ENCODE measurements at places on chromosomes 1 and 21.

- DNase-seq: no peak
Measured at GRCh38 chr1:202688401-202688800, 21.9 kb downstream of the SYT2 start.

GRCh38 chr1:59150577-59151386 lies 146.1 kb upstream of the FGGY start:
- DNase-seq: peak; percentile 79

GRCh38 chr1:226125097-226125630 lies 61.4 kb downstream of the ACBD3 start:
- DNase-seq: peak; percentile 91

- DNase-seq: no peak
Measured at GRCh38 chr1:94255476-94255875, 18.1 kb upstream of the ARHGAP29 start.

DNA sequence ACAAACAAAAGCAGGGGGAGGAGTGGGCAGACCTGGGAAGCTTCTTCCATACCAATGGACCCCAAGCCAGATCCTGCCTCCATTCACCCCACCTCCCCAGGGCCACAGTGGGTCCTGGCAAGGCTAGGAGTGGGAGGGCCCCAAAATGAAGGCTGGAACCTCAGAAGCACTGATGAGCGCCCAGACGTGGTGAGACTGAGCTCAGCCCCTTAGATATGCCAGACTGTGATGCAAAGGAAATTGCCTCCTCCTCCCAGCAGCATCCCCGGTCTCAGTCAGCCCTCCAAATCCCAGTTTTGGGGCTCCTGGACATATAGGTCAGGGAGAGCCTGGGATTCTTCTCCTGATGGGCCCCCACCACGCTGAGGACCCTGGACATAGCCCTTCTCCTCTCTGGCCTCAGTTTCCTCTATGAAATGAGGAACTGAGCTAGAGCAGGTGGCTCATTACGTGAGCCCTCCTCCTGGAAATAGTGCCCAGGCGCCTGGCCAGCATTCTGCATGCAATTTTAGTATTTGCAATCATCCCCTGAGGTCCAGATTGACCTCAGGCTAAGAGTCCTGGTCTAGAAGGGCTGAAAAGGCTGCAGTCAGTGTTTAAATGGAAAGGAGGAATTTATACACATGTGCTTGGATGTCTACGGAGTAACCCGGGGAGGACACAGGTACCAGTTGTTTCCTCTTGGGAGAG lies 33.5 kb downstream of the RHBG start:
- DNase-seq: no peak

- DNase-seq: no peak
Measured at GRCh38 chr1:30881319-30882181, 27.0 kb downstream of the SDC3 start.

DNA sequence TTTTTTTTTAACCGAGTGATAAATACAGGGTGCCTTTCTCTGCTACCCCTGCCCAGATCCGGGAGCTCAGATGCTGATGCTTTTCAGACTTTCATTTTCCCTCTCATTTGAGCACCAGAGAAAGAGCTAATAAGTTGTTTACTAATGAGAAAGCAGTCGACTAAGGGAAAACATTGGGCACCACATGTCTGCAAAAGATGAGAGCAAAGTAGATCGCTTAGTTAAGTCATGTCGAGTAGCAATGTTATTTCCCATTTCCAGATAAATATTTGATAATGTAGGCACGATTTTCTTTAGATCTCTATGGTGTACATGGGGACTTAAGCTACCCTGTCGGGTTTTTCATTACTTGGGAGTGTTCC lies 1.2 kb downstream of the PKN2 start:
- DNase-seq: no peak

DNA sequence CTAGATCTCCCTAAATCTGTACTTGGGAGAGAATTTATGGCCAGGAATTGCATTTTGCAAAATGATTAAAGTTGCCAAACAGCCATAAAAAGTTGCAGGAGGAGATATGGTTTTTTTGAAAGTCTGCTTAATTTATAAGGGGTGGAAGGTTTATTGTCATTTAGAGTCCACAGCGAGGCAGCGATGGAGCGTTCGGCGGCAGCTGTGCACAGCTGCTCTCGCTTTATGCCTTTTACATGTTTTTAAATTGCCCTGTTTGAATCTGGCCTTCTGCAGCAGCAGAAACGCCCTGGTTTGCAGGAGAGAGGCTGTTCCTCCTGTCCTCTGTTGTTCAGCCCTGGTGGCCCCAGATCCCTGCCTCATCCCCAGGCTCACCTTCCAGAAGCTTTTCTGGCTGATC lies 144.9 kb upstream of the POU3F1 start:
- no peak for DNase-seq

DNA sequence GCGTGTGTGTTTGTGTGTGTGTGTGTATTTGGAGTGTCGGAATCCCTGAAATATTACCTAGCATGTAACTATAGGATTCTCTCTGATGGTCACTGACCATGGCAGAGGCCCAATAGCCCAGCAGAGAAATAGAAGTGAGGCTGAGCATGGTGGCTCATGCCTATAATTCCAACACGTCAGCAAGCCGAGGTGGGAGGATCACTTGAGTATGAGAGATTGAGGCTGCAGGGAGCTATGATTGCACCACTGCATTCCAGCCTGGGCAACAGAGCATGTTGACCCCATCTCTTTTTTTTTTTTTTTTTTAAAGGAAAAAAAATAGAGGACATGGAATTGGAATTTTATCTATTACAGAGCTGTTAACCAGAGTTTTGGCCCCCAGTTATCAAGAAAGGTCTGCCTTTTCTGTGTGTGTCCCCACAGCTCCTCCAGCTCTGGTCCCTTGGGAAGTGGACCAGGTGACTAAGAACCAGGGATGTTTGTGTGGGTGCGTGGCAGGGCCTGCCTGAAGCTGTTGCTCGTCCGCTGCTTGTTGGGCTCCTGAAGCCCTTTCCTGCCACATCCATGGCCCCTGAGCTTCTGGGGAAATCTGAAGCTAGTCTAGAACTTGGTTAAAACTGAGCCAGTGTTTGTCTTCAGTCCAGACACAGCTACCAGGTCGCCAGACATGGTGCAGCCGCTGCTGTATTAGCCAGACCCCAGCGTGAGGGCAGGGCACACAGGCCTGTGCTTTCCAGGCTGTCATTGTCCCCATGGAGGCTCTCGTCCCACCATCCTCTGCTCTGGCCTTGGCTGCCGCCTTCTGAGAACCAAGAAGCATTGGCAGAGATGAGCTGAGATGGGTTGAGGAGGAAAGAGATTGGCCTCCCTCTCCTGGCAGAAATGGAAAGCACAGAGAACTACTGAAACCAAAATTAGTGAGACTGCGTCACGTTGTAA lies 25.5 kb downstream of the CAPN9 start:
- DNase-seq: peak; percentile 22

- DNase-seq: no peak
Measured at GRCh38 chr1:56327195-56327594, 252.2 kb downstream of the PLPP3 start.

- no peak for DNase-seq
Measured at GRCh38 chr1:96598416-96599168, 123.0 kb upstream of the PTBP2 start.

DNA sequence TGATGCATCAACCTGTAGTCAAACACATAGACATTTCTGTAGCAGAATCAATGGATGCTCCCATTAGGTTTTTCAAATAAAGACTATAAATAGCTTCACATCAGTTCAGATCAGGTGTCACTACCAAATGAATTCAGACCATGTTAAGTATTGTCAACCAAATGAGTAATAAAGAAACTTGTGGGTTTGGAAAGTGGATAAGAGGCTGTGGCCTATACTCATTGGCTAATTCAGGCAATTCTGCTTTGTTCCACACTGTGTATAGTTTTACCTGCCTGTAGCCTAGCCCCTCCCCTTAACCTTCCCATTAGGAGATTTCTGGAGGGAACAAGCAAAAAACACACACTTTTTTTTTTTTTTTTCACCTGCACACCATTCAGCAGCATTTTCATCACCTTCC lies 321.2 kb downstream of the HLX start:
- no peak for DNase-seq

GRCh38 chr1:199173356-199173755 lies 534.5 kb downstream of the PTPRC start:
- DNase-seq: no peak

GRCh38 chr1:215567491-215568298 lies 591 bp downstream of the KCTD3 start:
- DNase-seq: peak; percentile 36

- DNase-seq: peak; percentile 51
Measured at GRCh38 chr1:155322571-155322952, 1.9 kb downstream of the RUSC1 start.

DNA sequence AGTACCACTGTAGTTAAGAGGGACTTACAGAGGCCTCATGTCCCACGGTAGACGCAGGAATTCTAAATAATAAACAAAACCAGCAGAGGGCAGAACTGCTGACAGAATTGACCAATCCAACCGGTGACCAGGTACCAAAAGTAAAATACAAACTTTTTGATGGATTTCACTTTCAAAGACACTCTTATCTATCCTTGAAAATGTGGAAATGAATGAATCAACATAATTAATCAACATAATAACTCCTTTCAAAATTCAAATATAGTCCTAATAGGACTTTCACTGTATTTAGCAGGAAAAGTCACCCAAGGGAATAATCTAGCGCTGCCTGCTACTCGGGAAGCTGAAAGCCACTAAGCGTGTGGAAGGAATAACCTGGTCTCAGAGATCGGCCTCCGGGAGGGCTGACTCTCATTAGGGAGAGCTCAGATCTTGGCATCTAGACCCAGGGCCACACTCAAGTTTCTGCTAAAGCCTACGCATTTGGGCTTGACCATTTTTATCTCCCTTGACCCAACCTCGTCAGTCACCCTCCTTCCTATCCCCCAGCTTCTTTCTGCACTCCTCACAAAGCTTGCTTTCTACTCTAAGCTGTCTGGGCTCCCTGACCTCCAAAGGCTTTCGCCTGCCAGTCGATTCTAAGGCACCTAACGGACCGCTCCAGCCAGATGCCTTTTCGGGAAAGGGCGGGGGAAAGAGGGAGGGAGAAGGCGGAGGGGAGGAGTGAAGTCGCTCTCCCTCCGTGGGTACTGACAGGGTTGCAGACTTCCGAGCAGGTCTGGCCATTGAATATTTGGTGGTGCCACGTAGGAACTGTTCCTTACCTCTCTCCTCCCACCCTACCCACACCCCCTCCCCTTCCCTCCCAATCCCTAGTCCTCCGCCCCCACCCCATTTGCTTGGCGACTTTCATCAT lies 1.6 kb downstream of the COL11A1 start:
- DNase-seq: peak; percentile 10

GRCh38 chr1:109598655-109599054 lies 20.8 kb downstream of the GNAT2 start:
- DNase-seq: no peak

GRCh38 chr1:212074313-212074712 lies 38.8 kb downstream of the DTL start:
- DNase-seq: no peak

DNA sequence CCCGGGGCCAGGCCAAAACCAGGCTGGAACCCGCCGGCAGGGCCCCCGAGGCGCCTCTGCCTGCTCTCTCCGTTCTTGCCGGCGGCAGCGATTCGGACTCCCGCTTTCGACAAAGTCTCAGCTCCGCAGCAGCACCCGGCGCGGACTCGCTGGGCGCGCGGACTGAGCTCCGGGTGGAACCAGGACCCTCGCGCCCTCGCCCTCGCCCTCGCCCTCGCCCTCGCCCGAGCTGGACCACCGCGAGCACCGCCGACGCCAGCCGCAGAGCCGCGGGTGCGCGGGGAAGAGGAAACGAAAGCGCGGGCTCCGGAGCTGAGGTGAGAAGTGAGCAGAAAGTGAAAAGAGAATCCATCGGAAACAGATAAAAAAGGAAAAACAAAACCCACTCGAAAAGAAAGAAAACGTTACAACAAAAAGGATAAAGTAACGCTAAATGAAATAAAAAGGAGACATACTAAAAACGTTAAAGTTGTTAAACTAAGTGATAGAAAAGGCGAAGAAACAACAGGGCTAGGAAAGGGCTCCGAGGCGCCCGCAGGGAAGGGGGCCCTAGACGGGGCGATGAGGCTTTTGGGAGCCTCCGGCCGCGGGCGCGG lies 64.9 kb downstream of the MEF2D start:
- DNase-seq: no peak

- no peak for DNase-seq
Measured at GRCh38 chr1:58583496-58583895, 6.4 kb upstream of the TACSTD2 start.

DNA sequence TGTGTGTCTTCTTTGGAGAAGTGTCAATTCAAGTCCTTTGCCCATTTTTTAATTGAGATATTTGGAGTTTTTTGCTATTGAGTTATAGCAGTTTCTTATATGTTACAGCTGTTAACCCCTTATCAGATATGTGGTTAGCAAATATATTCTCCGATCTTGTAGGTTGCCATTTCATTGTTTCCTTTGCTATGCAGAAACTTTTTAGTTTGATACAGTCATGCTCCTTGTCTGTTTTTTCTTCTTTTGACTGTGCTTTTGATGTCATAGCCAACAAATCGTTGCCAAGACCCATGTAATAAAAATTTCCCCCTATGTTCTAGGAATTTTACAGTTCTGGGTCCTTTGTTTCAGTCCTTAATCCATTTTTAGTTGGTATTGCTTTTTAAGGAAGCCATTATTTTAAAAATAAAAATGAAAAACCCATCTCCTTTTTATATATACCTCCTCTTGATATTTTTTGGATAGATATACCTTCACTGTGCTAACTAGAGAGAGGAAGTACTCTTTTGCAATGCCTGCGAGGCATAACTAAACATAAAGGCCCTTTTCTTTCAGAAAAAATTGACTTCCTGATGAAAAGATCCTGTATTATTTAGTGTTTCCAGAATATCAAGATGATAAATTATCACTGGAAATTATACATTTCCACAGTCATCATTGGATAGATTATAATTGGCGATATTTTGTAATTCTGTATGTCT lies 127.8 kb downstream of the HS2ST1 start:
- DNase-seq: no peak

DNA sequence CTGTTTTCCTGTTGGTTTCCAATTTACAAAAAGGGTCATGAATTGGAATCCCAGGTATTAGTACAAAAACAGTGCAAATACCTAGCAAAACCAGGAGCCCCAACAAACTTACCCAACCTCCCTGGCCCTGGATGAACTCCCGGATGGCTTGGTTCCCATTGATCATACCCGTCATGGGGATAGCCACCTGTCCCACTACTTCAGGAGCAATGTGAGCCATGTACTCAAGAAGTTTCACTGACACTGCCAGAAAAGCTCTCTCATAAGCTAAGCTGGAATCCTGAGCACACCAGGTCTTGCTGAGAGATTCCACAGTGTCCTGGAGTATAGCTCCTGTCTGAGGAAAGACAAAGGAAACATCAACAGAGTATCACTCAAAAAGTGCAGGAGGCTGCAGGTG lies 5.7 kb downstream of the BCL2L15 start:
- no peak for DNase-seq

DNA sequence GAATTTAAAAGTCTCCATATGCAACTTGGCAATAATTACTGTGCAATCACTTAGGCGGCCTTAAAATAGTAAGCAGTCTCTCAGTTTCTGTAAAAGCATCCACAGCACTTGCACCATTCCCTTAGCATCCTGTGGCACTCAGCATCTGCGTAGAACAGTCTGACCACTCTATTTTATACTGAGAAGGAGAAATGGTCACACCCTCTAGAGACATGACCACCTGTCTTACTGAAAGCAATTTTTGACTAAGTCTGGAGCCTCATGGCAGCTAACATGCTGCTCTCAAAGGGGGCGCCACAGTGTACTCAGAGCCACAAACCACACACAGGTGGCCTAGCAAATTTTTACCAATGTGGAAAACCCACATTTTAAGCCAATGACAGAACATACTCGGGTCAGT lies 62.0 kb downstream of the KCNK1 start:
- DNase-seq: no peak
